SJSA1 (cell line): ENCODE measurements at places on chromosomes 2 and 18.

DNA sequence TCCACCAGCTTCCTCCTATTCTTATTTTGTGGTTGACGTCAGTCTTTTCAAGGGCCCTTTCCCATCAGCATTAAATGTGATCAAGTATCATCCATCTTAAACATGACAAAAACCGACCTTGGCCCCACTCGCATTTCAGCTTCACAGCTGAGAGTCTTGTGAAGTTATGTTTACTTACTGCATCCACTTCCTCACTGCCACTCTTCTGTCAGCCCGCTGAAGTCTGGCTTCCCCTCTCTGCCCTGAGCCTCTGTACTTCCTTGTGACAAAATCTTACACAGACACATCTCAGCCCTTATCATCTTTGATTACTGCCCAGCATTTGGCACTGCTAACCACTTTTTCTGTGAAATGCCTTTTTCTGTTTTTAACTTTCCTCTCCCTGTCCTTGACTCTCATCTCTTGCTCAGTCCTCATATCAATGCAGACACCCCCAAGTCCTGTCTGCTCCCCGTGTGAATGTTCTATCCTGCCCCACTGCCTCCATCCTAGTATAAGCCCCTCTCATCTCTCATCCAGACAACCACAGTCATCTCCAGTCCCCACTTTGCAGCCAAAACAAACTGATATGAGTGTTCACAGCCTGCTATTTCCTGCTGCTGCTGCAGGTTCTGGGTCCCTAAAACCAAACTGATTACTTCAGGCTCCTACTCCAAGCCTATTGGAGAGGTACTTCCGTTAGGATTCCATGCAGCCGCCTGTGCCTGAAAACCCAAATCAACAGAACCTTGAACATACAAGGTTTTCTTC is 31.4 kb downstream of the FOSL2 start:
- DNase-seq = no peak

- peak; percentile 40 for DNase-seq
Measured at GRCh38 chr2:236209535-236209934, 41.3 kb upstream of the GBX2 start.

- no peak for DNase-seq
Measured at GRCh38 chr2:98419977-98420725, 24.5 kb upstream of the INPP4A start.

GRCh38 chr2:227280895-227281294 is 44.2 kb upstream of the MFF start:
- no peak for DNase-seq

DNA sequence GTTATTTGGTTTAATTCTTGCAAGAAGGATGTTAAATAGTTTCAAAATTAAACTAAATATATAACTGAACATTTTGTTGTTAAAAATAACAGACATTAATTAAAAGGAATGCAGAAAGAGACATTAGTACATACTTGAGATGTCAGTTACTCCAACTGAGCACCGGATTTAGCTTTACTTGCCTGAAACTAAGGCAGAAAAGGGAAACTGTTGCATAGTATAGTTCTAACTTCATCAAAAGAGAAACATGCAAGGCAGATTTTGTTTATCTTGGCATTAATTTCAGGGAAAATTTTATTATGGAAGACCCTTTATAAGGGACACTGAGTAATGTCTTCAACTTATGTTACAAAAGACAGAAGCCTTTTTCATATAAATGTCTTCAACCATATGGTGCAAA is 218.3 kb downstream of the STK39 start:
- DNase-seq = no peak

DNA sequence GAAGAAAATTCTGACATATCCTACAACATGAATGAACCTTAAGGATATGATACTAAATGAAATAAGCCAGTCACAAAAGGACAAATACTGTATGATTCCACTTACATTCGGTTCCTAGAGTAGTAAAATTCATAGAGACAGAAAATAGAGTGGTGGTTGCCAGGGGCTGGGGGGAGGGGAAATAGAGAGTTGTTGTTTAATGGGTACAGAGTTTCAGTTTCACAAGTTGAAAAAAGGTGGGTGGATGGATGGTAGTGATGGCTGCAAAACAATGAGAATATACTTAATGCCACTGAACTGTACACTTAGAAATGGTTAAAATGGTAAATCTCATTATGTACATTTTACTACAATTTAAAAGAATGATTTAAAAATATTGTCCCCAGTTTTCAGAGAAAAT is 53.3 kb upstream of the NFU1 start:
- DNase-seq = no peak

DNA sequence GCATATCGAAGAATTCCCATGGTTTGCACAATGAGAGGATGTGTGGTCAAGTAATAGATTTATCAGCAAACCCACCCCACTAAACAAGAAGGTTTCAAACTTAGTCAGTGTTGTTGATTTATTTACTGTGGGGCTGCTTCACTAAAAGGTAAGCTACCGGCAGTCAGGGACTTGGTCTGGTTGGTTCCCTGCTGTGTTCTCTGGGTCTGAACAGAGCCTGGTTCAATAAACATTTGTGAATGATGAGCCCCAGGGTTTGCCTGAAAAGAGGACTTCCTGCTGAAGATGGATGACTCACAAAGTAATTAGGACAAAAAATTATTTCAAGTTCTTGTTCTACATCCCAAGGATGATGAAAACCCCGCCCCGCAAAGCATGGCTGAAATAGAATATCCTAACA is 108.3 kb downstream of the SPP2 start:
- DNase-seq = no peak

DNA sequence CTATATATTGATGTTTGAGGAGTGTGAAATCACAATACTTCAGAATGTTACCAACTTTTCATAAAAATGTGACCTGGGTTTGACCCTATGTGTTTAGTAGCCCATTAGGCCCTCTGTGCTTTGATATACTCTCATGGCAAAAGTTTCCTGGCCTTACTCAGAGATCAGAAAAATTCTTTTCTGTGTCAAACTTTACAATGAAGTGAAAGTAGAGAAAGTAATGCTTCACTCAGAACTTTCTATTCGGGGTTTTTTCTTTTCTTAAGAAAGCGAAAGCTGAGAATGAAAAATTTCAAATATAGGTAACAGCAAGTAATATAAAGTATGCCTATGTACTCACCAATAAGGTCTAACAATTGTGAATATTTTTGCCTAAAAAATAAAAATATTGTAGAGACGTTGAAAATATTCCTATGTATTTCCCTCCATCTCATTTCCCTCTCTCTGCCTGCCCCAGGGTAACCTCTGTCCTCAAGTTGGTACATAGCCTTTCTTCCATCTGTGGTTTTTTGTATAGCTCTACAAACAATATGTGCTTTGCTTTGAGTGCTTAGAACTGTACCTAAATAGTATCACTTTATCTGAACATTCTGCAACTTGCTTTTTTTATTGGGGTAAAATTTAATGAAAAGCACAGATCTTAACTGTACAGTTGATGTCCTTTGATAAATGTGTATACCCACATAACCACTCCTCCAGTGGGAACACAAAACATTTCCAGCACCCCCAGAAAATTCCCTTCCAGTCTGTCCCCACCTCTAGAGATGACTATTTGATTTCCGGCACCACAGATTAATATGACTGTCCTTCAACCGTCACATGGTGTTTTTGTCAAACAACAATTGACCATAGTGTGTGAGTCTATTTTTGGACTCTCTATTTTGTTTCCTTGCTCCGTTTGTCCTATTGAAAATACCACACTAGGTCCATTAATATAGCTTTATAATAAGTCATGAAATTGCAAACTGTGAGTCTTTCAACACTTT is 10.3 kb upstream of the ACKR3 start:
- DNase-seq = no peak
